ENCODE measurements at places on chromosomes 6 and 20.
A peak's percentile ranks its signal among the peaks of the same experiment; 100 is the strongest.

DNA sequence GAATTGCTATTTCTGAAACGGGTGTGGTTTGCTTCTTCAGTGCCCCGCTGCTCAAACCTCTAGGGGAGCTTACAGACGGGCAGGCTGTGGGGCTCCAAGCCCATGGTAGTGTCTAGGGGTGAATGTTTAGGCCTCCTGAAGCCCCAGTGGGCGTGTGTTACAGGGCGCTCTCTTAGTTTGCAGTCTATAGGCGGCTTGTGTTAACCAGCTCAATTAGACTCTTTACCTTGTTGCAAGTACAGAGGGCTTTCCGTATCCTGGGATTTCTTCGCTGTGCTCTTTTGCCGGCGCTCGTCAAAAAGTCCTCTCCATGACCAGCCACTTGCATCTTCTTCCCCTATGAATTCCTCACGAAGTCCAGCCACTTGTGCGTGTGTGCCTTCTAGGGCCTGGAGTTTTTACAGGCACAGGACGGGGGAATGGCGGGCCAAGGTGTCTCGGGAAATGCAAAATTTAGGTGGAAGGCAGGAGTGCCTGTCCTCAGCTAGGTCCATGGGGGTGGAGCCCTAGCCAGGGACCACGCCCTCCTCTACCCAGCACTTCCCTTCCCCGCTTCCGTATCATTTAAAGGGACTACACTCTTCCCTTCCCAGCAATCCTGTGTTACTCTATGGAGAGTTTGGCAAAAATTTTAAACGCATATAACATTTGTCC lies 94.5 kb downstream of the HTR1B start:
- DNase-seq = no peak

DNA sequence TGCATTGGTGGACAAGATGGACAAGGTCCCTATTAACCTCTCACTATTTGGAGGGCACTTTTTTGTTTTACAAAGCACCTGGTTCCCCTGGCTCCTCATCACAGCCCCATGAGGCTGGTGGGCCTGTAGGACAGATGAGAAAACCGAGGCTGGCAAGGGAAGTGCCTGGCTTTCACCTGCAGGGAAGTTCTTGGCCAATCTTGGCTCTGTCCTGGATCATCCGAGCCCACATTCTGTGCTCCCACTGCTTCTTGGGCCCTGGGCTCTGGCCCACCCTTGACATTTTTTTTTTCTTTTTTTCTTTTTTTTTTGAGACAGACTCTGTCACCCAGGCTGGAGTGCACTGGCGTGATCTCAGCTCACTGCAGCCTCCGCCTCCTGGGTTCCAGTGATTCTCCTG lies 14.7 kb downstream of the SLC13A3 start:
- no peak for DNase-seq

DNA sequence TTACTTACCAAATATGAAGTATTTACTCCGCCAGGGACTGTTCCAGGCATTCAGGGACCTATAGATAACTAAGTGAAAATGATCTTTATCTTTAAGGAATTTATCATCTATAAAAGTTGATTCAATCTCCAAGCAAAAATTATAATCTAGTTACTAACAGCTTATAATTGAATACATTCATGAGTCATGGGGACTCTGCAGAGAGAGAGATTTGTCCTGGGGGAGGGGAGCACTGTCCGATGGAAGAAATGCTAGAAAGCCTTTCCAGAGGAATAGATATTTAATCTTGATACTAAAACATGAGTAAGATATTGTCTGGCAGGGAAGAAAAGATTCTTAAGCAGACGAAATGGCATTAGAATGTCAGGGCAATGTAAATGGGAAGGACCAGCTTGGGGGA lies 139.3 kb downstream of the CD164 start:
- no peak for DNase-seq

GRCh38 chr6:147514831-147515230 lies 6.3 kb downstream of the SAMD5 start:
- no peak for DNase-seq

DNA sequence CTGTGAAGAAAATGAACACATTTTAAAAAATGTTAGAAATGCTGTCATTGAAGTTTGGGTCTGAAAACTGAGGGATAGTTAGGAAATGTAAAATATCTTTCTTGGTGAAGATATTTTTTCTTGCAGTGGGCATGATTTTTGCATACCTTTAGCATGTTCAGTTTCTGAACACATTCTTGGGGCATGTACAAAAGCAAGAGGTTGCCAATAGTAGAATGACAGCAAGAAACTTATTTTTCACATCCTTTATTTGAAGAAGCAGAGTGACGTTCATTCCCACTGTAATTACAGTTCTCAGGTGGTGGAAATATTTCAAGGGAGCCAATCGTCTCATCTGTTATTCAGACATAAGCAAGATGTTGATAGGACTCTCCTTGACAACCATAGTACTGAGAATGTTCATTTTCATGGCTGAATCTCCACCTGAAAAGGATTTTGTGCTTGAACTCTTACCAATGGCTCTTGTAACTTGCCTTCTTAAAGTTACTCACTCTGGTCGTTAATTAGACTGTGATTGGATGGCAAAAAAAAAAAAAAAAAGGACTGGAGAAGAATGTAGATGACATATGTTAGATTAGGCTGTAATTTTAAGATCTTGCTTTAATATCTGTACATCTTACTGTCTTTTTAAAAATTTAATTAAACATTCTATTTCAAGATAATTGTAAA lies 74.4 kb downstream of the DOK5 start:
- no peak for DNase-seq

DNA sequence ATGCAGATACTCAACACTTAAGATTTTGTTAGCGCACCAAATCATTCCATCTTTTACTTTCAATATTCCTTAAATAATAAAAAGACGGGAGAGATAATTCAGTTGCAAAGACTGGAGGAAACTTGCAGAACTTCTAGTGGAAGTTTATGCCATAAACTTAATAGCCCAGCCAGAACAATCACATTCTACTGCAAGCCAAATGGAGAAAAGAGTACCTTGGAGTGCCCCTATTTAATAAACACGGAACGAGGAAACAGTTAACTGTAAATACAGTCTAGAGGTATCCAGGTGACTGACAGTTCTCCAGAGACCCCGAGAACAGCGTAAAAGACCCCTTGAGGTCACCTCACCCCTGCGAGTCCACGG lies 635 bp downstream of the SLC35B3 start:
- no peak for DNase-seq

- DNase-seq = no peak
These were observed 178.2 kb upstream of the THEMIS start for GRCh38 chr6:128079021-128079420.

DNA sequence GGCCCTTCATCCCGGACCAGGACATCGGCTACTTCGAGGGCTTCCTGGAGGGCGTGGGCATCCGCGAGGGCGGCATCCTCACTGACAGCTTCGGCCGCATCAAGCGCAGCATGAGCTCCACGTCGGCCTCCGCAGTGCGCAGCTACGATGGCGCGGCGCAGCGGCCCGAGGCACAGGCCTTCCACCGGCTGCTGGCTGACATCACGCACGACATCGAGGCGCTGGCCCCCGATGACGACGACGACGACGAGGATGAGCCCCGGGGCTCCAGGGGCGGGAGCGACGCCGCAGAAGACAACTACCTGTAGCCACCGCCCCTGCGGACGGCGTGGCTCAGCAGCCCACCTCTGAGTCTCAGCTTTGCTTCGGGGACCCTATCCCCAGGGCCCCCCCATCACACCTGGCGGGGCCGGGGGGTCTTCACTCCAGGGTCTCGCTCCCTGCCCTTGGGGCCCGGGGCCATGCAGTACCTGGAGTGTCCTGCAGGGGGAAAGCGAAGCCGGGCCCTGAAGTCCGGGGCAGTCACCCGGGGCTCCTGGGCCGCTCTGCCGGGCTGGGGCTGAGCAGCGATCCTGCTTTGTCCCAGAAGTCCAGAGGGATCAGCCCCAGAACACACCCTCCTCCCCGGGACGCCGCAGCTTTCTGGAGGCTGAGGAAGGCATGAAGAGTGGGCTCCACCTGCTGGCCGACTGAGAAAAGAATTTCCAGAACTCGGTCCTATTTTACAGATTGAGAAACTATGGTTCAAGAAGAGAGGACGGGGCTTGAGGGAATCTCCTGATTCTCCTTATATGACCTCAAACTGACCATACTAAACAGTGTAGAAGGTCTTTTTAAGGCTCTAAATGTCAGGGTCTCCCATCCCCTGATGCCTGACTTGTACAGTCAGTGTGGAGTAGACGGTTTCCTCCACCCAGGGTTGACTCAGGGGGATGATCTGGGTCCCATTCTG lies 20.8 kb upstream of the HCK start:
- peak; percentile 44 for DNase-seq

- DNase-seq = no peak
These were observed 323.7 kb downstream of the THBS2 start for GRCh38 chr6:168929871-168930450.

DNA sequence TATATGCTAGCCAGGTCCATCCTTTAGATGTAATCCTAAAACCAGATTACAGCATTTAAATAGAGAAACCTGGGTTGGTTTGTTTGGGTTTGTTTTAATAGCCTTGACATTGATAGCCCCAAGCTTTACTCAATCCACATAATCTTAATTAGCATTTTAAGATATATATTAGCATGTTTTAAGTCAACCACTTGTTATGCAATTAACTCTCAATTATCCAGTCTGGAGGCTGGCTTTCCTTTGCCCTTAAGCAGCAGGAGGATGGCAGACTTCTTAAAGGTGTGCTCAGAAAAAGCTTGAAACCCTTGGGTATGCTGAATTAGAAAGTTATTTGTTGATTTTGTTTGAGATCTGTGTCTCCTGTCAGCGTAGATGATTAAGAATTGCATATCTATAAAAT lies 46.3 kb upstream of the SMIM28 start:
- no peak for DNase-seq

DNA sequence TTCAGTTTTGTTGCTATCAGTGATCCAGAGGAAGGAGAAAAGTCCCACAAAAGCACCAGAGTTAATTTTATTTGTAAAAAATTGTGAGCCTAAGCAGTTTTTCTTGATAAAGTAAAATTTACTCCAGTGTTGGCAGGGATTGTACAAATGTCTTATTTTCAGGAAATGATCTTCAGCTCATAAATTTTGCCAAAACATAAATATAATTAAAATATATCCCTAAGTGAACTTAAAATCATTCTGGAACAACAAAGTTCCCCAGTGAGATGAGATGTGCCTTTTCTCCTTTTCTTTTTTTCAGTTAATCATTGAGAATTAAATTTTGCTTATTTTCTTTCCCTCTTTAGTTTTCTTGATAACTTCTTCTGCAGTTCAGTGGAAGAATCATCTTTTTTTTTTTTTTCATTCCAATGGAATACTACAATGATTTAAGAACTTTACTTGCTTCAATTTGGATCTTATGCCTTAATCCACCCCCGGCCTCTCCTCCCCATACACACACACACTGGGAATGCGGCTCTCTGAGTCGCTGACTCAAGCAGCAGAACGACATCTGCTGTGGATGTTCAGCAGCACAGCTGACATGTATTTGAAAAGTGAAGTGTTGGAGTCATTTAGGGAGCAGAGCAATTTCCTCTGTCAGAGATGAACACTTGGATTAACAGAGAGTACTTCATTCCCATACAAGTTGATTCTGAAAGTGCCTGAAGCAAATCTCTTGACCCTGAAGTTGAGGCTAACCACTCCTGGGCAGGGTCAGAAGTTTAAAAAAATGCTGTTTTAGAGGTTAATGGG lies 27.7 kb upstream of the LAMA4 start:
- DNase-seq = no peak

DNA sequence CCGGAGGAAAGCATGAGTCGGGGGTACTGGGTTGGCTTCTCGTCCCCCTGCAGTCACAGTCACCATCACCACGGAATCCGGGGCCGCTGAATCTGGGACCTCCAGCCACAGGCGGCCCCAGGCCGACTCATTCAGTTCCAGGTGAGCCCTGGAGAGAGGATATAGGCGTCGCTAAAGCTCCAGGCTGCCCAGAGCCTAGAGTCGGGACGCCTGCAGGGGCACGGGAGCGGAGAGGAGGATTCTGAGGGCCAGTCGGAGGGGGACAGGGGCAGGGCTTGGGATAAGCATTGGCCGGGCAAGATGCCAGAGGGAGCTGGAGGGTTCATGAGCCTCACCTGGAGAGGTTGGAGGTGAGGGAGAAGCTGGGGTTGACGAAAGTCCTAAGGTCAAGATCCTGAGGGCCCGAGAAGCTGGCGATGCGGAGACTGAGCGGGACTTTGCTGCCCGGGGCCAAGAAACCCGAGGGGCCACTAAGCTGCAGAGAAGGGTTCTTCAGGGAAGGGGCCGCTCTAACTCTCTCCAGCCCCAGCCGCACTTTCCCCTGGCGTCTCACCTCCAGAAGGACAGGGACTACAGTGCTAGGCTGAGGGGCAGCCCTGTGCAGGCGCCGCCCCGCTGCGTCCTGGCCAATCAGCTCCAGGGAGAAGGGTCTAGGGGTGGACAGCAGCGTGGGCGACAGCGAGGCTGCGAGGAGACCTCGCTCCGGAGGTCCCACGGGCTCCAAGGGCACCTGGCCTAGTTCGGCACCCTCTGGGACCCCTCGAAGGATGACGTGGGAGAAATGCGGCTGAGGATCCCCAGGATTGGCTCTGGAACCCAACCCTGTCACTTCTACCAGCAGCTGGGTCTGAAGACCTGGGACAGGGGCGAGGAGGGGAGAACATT lies 3.7 kb downstream of the SAPCD1 start:
- DNase-seq = no peak

DNA sequence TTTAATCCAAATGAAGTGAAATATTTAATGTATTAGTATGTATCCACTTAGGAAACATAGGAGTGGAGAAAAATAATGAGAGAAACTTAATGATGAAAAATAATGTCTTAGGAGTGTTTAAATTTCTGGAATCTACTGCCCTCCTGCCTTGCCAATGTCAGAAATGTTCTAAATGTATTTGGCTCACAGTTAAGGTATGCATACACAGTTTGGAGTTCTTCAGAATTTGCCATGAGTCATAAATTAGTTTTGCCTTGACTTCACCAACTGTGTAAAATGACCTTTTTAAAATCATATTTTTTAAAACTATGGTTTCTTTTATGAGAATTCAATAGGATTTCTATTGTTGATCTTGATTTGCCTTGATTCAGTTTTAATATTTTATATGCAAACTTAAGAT lies 191.7 kb upstream of the HSF2 start:
- no peak for DNase-seq

DNA sequence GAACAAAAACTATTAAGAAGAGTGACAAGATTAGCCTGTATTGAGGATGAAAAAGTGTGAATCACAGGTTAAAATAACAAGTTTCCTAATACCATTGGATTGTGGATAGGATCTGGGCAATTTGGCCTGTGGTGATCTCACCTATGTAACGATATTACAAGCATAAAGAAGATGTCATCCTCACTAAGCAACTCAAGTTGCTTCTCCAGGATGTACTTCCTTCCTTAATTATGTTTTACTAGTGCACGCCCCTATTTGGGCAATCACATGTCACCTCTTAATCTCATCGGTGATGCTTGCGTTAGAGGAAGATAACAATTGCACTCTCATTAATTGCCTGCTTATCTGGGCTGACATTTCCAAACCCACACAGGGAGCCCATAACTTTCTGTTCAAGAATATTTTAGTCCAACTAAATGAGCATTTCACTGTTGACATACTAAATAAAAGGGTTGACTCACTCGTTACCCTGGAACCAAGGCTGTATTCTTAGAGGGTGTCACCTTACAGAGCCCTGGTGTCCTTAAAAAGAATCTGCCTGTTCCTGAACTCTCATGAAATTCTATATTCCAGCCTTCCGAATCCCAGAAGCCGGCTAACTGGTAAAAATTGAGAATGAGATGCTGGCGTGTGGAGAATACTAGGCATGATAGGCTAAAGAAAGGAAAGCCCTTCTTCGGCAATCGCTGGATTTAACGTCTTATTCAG lies 88.2 kb upstream of the ATXN1 start:
- DNase-seq = no peak

Data from activated CD4-positive, alpha-beta T cell treated with anti-CD3 and anti-CD28 coated beads, Interleukin-2, Interleukin-4, amounts not matched to agents 100 ng/mL and 50 ng/mL, durations not matched to agents 16 hours and 8 hours (primary cell).